PC-9 (cell line): ENCODE measurements at places on chromosomes 16 and 17. TPM values are rescaled to one million over a fixed set of nuclear protein-coding genes. Genes with fewer than 3 reads are reported as not detected.

The METTL9 gene
- 136 and 151 TPM in 2 replicates for total RNA-seq

The HOXB13 gene
- total RNA-seq: 0.15 TPM in 1 of 2 replicates, not detected in the other

The CEP295NL gene
- total RNA-seq: 3.5 and 3.6 TPM in 2 replicates

The OTOP3 gene
- total RNA-seq: not detected in 2 replicates

The KREMEN2 gene
- 8.4 and 16.2 TPM in 2 replicates for total RNA-seq

The ASB16 gene
- not detected in 2 replicates for total RNA-seq

The CD300H gene
- total RNA-seq: not detected in 2 replicates

The CRISPLD2 gene
- total RNA-seq: 18.6 and 19.9 TPM in 2 replicates

The MAPT gene
- 0.85 and 1.0 TPM in 2 replicates for total RNA-seq

The ETV4 gene
- 61.9 and 84.2 TPM in 2 replicates for total RNA-seq

The MED1 gene
- total RNA-seq: 23.2 and 35.7 TPM in 2 replicates

The MYO15B gene
- total RNA-seq: 53.5 and 79.7 TPM in 2 replicates

The SLC52A1 gene
- 0.28 and 0.48 TPM in 2 replicates for total RNA-seq

The KIFC3 gene
- 52.5 and 65.5 TPM in 2 replicates for total RNA-seq

The SLC12A3 gene
- 0.26 and 0.70 TPM in 2 replicates for total RNA-seq

The CACNA1H gene
- total RNA-seq: 0.08 TPM in 1 of 2 replicates, not detected in the other

The PLCG2 gene
- 7.9 and 10.8 TPM in 2 replicates for total RNA-seq

The MON1B gene
- 57.2 and 57.5 TPM in 2 replicates for total RNA-seq

The FAM171A2 gene
- total RNA-seq: 8.3 and 11.8 TPM in 2 replicates

The NRN1L gene
- total RNA-seq: 1.3 TPM in 1 of 2 replicates, not detected in the other

The ITGA2B gene
- 5.7 TPM in 2 replicates for total RNA-seq

The CCR7 gene
- total RNA-seq: not detected in 2 replicates

The CCL4 gene
- not detected in 2 replicates for total RNA-seq

The RNF43 gene
- 0.33 TPM in 1 of 2 replicates, not detected in the other for total RNA-seq

The ZSCAN10 gene
- total RNA-seq: 0.23 TPM in 1 of 2 replicates, not detected in the other

The NTN1 gene
- 17.7 and 24.5 TPM in 2 replicates for total RNA-seq

The TMC8 gene
- total RNA-seq: 1.9 and 2.6 TPM in 2 replicates

The APOH gene
- total RNA-seq: not detected in 2 replicates

The TSPOAP1 gene
- total RNA-seq: 0.15 and 0.18 TPM in 2 replicates

The CLEC18A gene
- 1.2 and 1.3 TPM in 2 replicates for total RNA-seq

The CES1 gene
- total RNA-seq: 107 and 141 TPM in 2 replicates

The GSPT1 gene
- total RNA-seq: 146 and 161 TPM in 2 replicates

The PPP1R27 gene
- total RNA-seq: not detected in 2 replicates

The RNF222 gene
- 0.45 and 0.79 TPM in 2 replicates for total RNA-seq

The TNFRSF13B gene
- total RNA-seq: not detected in 2 replicates

The TVP23B gene
- total RNA-seq: 56.4 and 79.1 TPM in 2 replicates

The PERCC1 gene
- not detected in 2 replicates for total RNA-seq

The IGF2BP1 gene
- total RNA-seq: 56.5 and 57.4 TPM in 2 replicates

The RHBDL3 gene
- 0.25 TPM in 1 of 2 replicates, not detected in the other for total RNA-seq

The SENP3 gene
- total RNA-seq: 68.4 and 72.4 TPM in 2 replicates

The HOXB7 gene
- 28.2 and 34.0 TPM in 2 replicates for total RNA-seq

The KRTAP4-5 gene
- not detected in 2 replicates for total RNA-seq

The SPNS3 gene
- 14.8 and 15.9 TPM in 2 replicates for total RNA-seq

The CDH8 gene
- not detected in 2 replicates for total RNA-seq

The FBXO39 gene
- not detected in 2 replicates for total RNA-seq

The ZSCAN32 gene
- total RNA-seq: 15.5 and 16.4 TPM in 2 replicates

The CCL15 gene
- not detected in 2 replicates for total RNA-seq

The ALDH3A1 gene
- total RNA-seq: 1,620 and 1,906 TPM in 2 replicates

The SP2 gene
- 13.5 and 18.0 TPM in 2 replicates for total RNA-seq

The DHRS7C gene
- not detected in 2 replicates for total RNA-seq

The TRIM65 gene
- 21.1 and 27.1 TPM in 2 replicates for total RNA-seq

The FTO gene
- total RNA-seq: 49.2 and 58.1 TPM in 2 replicates

The AGRP gene
- total RNA-seq: not detected in 2 replicates

The SMIM22 gene
- total RNA-seq: 134 and 182 TPM in 2 replicates

The CDRT15 gene
- total RNA-seq: not detected in 2 replicates
